ENCODE measurements at places on chromosomes 16 and 17.

GRCh38 chr17:60647705-60648104 lies 29.9 kb upstream of the BCAS3 start:
- no peak for DNase-seq

DNA sequence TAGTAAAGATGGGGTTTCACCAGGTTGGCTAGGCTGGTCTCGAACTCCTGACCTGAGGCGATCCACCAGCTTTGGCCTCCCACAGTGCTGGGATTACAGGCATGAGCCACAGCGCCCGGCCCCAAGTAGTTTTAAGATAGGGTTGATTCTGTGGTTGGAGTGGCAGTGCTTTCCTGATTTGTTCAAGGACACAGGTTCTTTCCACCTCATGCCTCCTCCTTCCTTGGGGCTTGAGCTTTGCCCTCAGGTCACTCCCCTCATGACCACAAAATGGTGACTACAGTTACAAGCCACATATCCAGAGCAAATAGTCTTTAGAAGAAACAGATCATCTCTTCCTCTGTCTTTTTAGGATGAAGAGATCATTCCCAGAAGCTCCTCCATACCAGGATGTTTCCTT lies 25.3 kb upstream of the SMURF2 start:
- DNase-seq: no peak

- DNase-seq: peak; percentile 81
Observed at GRCh38 chr17:34254651-34255380, at the start of gene CCL2. Gene CCL2 (plus strand): TSS chr17:34255285. CDS start chr17:34255350, 65 bp downstream.

- DNase-seq: peak; percentile 62
Observed at GRCh38 chr16:52191531-52192134, 355.3 kb downstream of the TOX3 start.

DNA sequence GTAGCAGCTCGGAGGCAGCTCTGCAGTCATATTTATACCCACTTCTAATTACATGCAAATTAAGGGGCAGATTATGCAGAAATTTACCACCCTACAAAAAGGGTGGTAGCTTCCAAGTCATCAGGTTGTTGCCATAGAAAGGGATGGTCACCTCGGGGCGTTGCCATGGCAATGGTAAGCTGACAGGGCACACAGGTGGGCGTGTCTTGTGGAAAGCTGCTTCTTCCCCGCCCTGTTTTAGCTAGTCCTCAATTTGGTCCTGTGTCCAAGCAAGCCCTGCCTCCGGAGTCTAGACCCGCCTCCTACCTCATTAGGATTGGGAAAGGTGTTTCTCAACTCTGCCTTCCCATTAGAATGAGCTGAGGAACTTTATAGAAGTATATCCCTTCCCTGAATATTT lies 98.7 kb downstream of the HS3ST2 start:
- no peak for DNase-seq
